ENCODE measurements at places on chromosomes 12 and 14.
A peak's percentile ranks its signal among the peaks of the same experiment; 100 is the strongest.

DNA sequence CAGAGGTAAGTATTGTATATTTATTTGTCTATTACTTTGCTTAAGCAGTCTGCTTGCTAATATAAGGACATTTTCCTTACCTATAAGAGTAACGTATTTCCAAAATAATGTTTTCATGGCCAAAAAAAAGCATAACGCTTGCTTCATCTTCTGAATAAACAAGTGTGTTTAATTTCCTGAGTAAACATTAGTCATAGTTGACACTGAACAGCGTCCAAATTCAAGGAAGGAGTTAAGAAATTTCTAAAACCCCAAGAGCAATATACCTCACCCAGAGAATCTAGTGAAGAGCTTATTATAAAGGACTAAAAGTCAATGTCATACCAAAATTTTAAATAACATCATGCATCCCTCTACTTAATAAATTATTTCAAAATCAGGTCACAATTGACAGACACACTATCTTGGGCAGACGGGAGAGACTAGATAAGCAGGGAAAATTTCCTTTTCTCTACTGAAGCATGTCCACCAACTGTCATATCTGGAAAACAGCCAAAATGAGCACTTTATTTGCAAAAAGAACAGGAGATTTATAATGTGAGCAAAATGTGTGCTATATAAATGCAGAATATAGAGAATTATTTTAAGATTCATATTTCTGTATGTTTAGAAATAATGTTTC lies 25.1 kb downstream of the ANKS1B start:
- DNase-seq = peak; percentile 77

GRCh38 chr12:1046727-1047126 lies 55.7 kb downstream of the ERC1 start:
- no peak for DNase-seq

DNA sequence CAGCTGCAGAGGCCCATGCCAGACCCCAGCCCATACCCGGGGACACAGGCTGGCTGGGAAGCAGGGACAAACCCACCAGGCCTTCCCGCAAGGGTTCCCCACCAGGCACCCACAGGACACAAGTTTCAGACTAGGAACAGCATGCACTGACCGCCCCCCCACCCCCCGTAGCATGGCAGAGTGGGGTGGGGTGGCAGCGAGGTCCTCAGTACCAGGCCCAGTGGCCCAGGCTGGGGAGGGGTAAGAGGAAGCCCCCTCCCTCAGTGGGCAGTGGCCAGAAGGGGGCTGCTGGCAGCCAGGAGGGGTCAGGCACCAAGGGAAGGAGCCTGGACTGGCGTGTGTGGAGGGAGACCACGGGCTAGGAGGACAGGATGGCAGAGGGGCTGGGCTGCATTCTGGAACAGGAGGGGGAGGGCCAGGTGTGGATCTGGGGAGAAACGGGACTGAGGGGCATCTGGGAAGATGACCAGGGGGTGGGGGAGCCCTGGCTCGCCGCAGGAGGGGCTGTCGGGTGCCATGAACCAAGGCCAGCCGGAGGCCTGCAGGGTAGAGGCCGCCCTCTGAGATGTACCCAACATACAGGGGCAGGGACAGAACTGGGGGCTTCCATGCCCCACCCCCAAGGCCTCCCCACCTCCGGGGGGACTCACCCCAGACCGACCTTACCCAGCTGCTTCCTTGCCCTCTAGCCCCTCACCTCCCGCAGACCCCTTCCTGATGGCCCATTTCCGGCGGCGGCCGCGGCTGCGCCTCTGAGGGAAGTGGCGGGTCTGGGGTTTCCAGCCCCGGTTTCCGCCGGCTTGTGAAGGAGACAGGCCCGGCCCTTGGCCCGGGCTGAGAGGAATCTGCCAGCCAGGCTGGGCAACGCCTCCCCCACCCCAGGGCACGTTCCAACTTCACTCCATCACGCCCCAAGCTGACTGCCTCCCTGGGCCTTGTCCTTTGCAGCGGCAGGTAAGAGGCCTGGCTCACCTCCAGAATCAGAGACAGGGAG lies 5.6 kb upstream of the JAG2 start:
- DNase-seq = no peak

GRCh38 chr12:11812586-11813437 lies 163.3 kb downstream of the ETV6 start:
- no peak for DNase-seq

DNA sequence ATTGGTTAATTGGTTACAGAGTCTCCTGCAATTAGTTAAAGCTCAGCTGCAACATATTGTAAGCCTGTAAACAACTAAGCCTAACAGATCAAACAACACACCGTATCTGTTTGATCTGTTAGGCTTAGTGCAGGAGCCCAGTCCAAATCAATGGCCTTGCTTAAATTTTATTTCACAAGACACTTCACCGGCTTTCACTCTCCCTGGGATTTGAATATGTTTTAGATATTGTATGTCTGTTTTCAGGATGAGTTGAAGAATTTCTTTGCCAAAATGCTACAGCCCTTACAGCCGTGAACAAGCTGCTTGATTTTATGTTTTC lies 5.5 kb upstream of the RNASE1 start:
- DNase-seq = no peak

DNA sequence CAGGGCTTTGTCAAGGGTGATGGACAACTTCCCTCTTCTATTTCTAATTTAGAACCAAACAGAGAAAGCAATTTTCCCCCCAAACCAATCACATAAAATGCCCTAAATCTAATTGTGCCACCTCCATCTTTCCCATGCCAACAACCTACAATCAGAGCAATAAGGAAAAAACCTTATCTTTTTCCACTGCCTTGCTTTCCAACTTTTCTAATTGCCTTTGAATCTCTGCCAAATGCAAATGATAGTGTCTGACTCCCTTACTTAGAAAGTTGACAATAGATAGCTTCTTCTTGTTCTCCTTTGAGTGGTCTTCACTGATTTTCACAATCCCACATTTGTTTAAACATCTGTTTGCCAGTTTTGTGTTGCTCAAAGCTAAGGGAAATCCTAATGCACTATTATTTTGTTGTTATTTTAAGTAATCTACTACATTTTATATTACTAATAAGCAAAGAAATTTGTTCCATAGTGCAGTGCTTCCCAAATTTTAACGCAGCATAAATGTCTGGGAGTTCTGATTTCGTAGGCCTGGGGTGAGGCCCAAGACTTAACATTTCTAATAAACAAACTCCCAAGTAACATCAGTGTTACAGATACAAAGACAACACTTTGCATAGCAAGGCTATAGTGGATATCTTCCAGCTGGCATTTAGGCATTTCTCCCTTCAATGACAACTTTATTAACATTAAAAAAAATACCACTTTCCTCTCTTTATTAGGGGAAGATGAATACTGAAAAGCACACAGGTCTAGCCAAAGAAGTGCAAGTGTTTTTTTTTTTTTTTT lies 696.3 kb upstream of the USP15 start:
- DNase-seq = no peak

- DNase-seq = no peak
These were observed 18.4 kb downstream of the USP44 start for GRCh38 chr12:95532851-95533250.

GRCh38 chr12:108308395-108309085 lies 30.6 kb downstream of the CMKLR1 start:
- no peak for DNase-seq

DNA sequence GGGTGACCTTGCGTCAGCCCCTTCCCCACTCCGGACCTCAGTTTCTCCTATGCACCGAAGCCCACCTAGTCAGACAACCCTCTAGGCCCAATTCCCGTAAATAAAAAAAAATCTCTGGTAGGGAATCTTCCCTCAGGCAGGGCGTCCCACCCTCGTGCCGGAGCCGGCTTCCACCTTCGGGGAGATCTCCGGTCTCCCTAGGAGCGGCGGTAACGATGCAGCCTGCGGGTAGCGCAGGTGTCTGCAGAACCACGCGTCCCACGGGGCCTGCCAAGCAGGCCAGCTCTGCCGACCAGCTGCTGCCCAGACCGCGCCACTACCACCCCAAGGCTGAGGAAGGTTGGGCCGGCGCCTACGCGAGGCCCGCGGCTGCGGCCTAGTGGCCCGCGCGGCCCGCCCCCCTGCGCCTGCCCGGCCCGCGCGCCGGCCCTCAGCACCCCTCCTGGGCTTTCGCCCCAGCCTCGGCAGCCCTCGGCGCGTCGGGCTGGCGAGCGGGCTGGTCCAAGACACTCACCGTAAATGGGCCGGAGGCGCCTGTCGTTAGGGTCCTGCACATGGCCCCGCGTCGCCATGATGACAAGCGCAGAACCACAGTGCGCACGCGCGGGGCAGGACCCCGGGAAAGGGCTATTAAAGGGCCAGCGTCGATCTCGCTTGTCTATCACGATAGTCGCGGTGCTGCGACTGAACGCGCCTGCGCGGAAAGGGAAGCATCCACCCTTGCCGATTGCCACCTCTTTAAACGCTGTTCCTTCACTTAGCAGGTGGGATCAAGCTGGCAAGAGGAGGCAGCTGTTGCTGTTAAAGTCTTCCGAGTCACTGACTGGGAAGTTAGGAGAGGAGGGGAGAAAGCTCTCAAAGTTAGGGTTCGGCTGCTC lies at the start of gene NAA25:
Gene NAA25, minus strand, starts transcription at position 582 of the 878 bp plus-strand sequence. Its CDS starts 10 bp downstream, at position 572.
- peak; percentile 73 for DNase-seq

DNA sequence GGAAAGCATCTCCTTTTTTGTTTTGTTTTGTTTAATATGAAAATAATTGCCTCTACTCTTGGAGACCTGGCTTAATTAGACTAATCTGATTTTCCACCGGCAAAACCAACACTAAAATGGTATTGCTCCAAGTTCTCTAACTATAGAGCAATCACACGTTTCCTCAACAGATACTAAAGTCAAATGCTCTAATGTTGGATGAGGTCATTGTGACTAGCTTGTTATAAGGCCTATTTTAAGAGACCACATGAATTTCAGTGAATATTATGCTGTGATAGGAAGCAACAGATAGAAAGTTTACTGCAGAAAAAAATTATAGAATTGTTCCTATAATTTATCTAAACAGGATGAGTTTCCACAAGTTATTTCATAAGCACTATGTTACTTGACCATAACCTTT lies 3.3 kb upstream of the CCDC196 start:
- no peak for DNase-seq

DNA sequence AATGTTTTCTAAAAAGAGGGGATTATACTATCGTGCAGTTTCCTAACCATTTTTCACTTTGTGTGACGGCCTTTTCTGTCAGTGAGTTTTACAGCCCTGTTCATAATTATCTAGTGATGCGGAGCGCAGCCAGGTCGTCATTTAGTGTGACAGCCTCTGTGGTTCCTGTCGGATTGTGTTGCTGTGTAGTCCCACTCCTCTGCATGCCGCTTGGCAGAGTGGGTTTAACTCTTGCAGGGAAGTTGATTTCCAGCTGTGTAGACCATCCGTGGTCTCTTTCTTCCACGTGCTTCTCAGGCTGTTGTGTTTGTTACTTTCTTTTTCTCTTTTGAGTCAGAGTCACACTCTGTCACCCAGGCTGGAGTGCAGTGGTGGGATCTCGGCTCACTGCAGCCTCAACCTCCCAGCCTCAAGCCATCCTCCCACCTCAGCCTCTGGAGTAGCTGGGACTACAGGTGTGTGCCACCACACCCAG lies 8.6 kb downstream of the RAN start:
- DNase-seq = no peak

DNA sequence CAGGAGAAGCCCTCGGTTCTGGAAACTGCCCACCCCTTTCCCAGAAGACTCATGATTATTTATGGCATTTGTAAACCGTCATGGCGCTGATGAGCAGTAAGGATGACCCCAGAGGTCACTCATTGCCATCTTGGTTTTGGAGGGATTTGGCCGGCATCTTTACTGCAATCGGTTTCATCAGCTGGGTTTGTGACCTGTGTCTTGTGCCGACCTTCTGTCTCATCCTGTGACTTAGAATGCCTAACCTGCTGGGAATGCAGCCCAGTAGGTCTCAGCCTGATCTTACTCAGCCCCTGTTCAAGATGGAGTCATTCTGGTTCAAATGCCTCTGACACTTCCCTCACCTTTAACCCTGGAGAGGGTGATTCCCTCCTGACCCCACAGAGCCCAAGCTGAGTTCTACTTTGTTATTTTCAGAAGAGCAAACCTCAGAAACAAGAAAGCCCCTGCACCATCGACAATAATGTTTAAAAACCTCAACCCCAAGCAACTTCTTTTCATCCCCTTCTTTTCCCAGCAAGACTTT lies 105.5 kb upstream of the SFSWAP start:
- DNase-seq = no peak

GRCh38 chr12:102702447-102703114 lies 214.5 kb downstream of the PAH start:
- DNase-seq = peak; percentile 12

- DNase-seq = no peak
These were observed 13.1 kb downstream of the MYBPC1 start for GRCh38 chr12:101607894-101608293.

- no peak for DNase-seq
These were observed 39.6 kb upstream of the CCDC198 start for GRCh38 chr14:57533214-57533613.

DNA sequence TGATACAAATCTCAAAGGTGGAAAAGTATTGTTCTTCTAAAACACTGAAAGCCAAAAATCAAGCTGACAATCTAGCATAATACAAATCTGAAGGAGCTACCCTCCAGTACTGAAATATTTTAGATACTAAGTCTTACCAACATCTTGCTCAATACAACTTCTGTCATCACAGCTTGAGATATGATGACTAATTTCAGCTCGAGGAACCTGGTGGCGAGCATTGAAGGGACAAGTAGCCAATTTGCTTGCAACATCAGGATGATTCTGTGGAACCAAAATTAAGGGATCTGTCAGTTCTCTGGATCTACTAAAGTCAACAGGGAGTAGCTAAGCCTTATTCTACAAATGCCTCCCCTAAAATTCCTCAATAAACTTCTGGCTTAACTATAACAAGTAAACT lies 10.4 kb downstream of the GTSF1 start:
- DNase-seq = no peak

DNA sequence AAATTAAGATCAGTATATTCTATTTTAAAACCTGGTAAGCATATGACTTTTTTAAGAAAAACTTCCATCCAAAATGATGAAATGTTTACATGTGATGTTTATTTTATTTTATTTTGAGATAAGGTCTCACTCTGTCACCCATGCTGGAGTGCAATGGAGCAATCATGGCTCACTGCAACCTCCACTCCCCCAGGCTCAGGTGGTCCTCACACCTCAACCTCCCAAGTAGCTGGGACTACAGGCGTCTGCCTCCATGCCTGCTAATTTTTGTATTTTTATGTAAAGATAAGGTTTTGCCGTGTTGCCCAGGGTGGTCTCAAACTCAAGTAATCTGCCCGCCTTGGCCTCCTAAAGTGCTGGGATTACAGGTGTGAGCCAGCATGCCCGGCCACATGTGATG lies 141.8 kb downstream of the ZFP36L1 start:
- no peak for DNase-seq

GRCh38 chr14:102891111-102891510 lies 31.4 kb upstream of the AMN start:
- DNase-seq = no peak

GRCh38 chr14:99964979-99965378 lies 100.2 kb upstream of the EVL start:
- no peak for DNase-seq

DNA sequence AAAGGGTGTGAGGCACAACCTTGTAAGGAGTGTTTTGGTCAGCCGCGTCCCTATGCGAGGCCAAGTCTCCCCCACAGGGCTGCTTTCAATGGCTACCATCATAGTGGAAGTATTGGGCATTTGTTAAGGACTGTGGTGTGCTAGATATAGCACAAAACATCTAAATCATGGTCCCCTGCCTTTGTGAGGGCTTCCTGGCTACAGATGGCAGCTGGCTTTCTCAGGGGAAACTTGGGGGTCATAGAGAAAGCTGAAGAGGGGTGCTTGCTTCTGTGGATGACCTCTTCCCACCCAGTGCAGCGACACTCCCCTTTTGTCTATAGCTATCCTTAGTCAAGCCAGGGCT lies 315.8 kb downstream of the ZFP36L1 start:
- no peak for DNase-seq
